LoVo (cell line): ENCODE measurements at places on chromosomes 4 and X.

DNA sequence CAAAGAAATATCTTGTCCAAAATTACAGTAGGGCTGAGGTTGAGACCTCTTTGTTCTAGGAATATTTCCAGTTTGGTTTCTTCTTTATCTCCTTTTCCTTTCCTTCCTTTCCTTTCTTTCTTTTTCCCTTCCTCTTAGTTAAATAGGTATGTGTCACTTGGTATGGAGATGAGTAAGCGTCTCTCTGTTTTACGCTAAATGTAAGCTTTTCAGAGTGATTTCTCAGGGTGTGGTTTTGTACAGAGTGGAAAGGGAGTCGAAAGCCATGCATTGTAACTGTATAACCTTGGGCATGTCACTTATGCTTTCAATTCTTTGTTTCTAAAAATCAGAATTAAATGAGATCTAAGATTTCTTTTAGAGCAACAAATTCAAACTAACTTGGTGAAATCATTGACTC, 54.8 kb downstream of the TLL1 start:
- no peak for DNase-seq

DNA sequence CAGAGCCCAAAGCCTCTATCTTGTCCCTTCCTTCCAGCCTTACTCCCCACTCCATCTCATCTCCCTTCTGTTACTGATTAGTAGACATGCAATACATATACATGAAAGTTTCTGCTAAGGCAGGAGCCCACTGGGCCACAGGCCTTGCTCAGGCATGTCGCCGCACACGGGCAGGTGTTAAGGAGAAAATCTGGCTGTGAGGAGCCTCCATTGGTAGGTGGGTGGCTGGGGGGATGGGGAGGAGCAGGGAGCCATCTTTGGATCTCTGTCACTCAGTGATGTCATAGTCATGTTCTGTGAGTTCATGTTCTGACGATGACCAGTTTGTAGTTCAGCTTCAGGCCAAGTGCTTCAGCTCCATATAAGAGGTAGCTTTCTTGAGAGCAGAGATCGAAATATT, 2.9 kb upstream of the HMGB3 start:
- DNase-seq = no peak

- DNase-seq = no peak
Observed at GRCh38 chr4:115229873-115230272, 116.5 kb upstream of the NDST4 start.

DNA sequence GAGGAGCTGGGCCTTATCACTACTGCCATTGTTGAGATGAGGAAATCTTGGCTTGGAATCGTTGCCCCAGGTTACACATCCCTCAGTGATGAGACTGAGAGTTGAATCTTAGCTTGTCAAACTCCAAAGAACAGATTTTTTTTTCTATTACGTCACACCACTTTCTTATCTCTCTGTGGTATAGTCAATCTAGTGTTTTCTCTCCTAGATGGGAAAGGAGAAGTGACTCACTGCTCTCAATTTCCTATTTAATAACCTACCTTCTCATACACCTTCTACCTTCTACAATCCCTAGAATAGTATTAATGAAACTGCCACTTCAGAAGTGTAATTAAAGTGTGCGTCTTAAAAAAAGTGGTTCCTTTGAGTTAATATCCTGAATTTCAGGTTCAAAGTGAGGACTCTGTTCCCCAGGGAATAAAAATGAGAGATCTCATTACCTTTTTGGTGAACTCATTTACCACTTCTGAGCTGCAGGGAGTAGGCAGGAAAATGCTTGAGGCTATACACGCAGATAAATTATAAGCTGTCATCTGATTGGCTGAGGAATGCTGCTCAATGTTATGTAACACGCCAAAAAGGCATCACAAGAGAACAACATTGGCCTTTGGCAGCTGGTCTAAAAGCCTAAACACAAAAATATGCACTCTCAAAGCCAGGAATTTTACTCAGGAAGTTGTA, 59.3 kb downstream of the MAD2L1 start:
- no peak for DNase-seq

DNA sequence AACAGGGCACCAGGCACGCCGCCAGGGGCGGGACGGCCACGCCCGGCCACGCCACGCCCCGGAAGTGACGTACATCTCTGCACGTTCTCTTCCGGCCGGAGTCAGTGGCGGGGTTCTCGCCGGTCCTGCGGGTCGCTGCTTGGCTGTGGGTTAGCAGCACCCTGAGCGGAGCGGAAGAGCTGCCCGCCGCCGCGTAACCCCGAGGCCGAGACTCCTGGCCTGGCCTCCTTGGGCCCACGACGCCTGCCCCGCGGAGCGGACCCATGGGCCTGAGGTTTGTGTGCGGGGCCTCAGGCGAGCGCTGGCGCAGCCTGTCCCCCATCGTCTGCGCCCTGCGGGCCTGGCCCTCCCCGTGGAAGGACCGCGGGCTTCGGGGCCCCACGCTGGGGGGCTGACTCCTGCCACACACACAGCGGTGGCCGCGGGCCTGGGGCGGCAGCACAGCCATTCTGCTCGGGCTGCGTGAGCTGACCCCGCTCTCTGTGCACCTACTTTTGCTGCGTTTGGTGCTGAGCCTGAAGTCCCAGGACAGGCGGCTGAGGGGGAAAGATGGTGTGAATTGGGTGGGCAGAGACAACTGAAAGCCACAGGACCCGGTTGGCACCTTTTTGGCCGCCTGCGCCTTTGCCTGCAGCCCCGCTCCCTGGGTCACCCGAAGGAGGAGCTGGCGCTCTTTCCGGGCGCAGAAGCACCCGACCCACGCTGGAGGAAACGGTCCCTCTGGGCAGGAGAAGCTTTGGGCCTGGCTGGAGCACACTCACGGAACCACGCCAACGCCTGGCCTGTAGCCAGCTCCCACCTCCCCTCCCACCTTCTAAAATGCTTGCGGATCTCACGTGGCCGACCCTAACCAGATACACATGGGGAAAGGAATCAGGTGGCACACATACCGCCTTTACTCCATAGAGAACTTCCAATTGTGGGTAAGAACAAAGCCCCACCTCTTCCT, 28.1 kb downstream of the NOP14 start:
- peak; percentile 95 for DNase-seq
